Activated CD8-positive, alpha-beta T cell treated with anti-CD3 and anti-CD28 coated beads, Interleukin-2, amount 10 ng/mL, durations not matched to agents 7 days and 5 days (primary cell): ENCODE measurements at places on chromosomes 2 and 18.

GRCh38 chr2:135849087-135849486, 12.1 kb upstream of the LCT start:
- no peaks in the 10 kb centered on the region for H3K27me3 ChIP-seq
- H3K27ac ChIP-seq: peak overlapping the region; percentile 56
- no peak overlapping the region for H3K4me3 ChIP-seq
- no peak for DNase-seq
- peaks cover 68% of the 10 kb centered on the region for H3K36me3 ChIP-seq

GRCh38 chr2:95024960-95025405, 525 bp upstream of the MAL start:
- DNase-seq: peak; percentile 37
- H3K4me3 ChIP-seq: peak overlapping the region; percentile 81
- peaks cover 45% of the 10 kb centered on the region for H3K36me3 ChIP-seq
- H3K27ac ChIP-seq: peak overlapping the region; percentile 76
- peaks cover 70% of the 10 kb centered on the region for H3K4me1 ChIP-seq

GRCh38 chr2:2188344-2188920, 142.6 kb downstream of the MYT1L start:
- no peak for DNase-seq
- no peak overlapping the region for H3K27ac ChIP-seq
- H3K27me3 ChIP-seq: no peaks in the 10 kb centered on the region
- H3K36me3 ChIP-seq: no peaks in the 10 kb centered on the region

DNA sequence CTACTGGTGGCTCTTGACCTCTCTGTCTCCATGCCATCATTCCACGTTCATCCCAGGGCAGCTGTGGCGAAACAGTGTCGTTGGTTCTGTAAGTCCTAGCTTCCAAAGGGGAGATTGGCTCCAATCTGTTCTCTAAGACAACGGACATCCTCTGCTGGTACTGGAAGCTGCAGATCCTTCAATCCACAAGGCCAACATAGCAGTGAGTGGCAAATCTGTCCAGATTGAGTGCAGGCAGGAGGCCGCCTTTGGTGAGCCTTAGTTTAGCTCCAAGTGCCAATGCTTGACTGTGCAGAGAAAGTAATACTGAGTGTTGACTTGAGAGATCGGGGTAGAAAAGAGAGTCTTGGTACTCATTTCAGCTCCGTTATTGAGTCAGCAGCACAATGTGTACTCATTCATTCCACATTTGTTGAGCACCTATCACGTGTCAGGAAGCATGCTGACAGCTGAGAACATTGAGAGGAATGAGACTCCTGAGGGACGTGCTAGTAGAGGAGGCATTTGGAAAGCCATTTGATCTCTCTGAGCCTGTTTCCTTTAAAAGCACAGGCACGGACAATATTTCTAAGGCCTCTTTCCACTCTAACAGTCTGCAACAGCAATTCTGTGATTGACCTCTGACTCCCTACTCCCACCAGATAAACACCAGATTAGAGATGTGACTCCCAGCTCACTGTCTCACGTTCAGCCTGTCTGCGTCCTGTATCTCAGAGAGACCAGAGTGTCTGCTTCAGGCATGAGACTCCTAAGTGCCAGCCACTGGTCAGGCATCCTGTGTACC, 306.0 kb downstream of the CLIP4 start:
- peaks cover 10% of the 10 kb centered on the region for H3K27me3 ChIP-seq
- no peaks in the 10 kb centered on the region for H3K4me1 ChIP-seq
- no peak overlapping the region for H3K4me3 ChIP-seq
- H3K36me3 ChIP-seq: no peaks in the 10 kb centered on the region
- H3K27ac ChIP-seq: no peak overlapping the region
- DNase-seq: no peak

DNA sequence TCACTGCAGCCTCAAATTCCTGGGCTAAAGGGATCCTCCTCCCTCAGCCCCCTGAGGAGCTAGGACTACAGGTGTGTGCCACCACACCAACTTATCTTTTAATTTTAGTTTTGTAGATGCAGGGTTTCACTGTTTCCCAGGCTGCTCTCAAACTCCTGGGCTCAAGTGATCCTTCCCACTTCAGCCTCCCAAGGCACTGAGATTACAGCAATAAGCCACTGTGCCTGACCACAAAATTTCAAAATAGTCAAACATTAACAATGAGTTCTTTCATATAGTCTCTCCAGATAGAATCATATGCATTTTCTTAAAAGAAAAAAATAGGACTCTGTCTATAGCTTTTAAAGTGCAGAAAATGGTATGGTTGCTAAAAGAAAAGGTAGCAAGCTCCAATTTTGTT, 24.9 kb upstream of the PID1 start:
- no peak overlapping the region for H3K4me3 ChIP-seq
- no peaks in the 10 kb centered on the region for H3K4me1 ChIP-seq
- DNase-seq: no peak
- H3K27ac ChIP-seq: no peak overlapping the region
- no peaks in the 10 kb centered on the region for H3K36me3 ChIP-seq

DNA sequence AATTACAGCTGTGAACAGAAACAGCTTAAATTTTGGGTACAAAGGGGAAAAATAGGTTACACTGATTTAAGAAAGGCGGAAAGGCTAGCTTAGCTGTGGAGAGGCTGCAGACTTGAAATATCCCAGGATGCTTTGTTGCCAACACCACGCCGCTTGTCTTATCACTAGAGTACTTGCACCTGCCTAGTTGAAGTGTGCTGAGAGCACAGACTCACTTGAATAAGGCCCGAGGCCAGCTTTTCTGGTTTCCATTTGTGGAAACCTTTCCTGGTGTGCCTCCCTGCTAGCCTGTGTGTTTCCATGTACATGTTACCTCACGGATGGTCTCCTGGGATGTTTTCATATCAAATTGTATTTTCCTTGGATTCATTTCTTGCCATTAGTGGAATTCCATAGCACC, 3.2 kb downstream of the CABLES1 start:
- no peak overlapping the region for H3K4me3 ChIP-seq
- DNase-seq: no peak
- peaks cover 45% of the 10 kb centered on the region for H3K4me1 ChIP-seq
- H3K27ac ChIP-seq: no peak overlapping the region

GRCh38 chr18:68739462-68739861, 24.6 kb upstream of the TMX3 start:
- H3K36me3 ChIP-seq: no peaks in the 10 kb centered on the region
- H3K27ac ChIP-seq: no peak overlapping the region
- DNase-seq: no peak
- no peak overlapping the region for H3K4me3 ChIP-seq
- H3K4me1 ChIP-seq: no peaks in the 10 kb centered on the region

DNA sequence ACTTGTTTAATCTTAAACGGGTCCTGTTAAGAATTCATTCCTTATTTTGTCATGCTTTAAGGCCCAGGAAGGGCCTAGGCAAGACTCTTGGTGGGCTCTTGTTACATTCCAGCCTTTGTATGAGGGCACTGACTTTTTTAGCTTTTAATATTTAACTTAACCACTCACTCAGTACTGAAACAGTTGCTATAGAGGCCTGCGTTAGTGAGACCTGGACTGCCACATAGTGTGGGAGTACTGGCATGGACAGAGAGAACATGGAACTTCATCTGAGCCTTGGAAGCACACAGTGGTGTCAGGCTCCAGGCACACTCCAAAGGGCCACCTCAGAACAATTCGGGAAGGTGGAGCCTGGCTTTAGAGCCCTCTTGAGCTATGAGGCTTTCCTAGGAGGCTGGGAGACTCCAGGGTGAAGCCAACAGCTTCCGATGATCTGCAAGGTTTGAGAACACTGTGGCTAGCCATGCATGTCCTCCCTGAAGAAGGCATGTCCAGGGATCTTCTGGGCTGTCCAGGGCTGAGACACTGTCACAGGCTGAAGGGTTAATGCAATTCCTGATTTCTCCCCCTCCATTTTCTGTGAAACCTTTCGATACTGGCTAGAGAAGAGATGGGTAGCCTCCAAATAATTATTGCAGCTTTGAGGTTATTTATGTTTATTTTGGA, 155.4 kb upstream of the ACAA2 start:
- peaks cover 14% of the 10 kb centered on the region for H3K27me3 ChIP-seq
- no peak overlapping the region for H3K4me3 ChIP-seq
- peaks cover 3% of the 10 kb centered on the region for H3K4me1 ChIP-seq
- DNase-seq: no peak

DNA sequence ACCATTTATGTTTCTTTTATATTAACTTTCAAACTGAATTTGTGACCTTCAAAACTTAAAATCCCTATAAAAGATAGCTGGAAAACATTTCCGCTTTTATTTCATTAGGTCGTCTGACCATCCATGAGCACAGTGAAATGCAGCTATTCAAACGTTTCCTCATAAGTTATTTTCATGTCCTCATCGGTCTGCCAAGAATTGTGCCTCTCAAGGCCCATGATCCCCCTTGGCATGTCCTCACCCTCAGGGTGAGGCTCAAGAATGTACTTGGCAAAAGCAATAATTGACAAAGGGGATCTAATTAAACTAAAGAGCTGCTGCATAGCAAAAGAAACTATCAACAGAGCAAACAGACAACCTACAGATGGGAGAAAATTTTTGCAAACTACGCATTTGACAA, 12.4 kb downstream of the SLC66A2 start:
- peaks cover 4% of the 10 kb centered on the region for H3K4me1 ChIP-seq
- no peak overlapping the region for H3K4me3 ChIP-seq
- no peak overlapping the region for H3K27ac ChIP-seq
- peaks cover 58% of the 10 kb centered on the region for H3K36me3 ChIP-seq
- DNase-seq: no peak

- DNase-seq: no peak
- no peak overlapping the region for H3K4me3 ChIP-seq
- no peaks in the 10 kb centered on the region for H3K27me3 ChIP-seq
- H3K36me3 ChIP-seq: peaks cover 9% of the 10 kb centered on the region
These were observed 178.5 kb downstream of the DIS3L2 start for GRCh38 chr2:232139786-232140562.

- H3K4me1 ChIP-seq: no peaks in the 10 kb centered on the region
- DNase-seq: no peak
- H3K27ac ChIP-seq: no peak overlapping the region
- H3K36me3 ChIP-seq: no peaks in the 10 kb centered on the region
- no peak overlapping the region for H3K4me3 ChIP-seq
- peaks cover 3% of the 10 kb centered on the region for H3K27me3 ChIP-seq
These were observed 144.9 kb upstream of the TWIST2 start for GRCh38 chr2:238703053-238703415.

GRCh38 chr2:60259781-60260180, 293.7 kb downstream of the BCL11A start:
- H3K4me3 ChIP-seq: no peak overlapping the region
- no peak for DNase-seq
- H3K27ac ChIP-seq: no peak overlapping the region
- no peaks in the 10 kb centered on the region for H3K27me3 ChIP-seq
- H3K36me3 ChIP-seq: no peaks in the 10 kb centered on the region

DNA sequence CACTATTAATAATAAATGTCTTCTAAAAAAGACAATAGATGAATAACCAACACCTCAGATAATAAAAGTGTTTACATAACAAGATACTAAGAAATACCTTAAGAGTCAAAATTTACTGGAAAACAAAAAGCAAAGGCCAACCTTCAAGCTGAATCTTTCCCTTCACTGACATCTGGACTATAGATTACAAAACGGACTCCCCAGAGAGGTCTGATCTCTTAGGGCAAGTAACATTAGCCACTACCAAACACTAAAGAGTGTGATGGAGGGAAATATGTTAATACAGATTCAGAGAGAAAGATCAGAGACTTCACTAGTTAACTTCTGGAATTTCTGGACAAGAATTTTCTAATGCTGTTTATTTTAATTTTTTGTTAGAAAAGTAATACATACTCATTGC, 13.9 kb downstream of the CLASP1 start:
- DNase-seq: no peak
- no peak overlapping the region for H3K4me3 ChIP-seq
- H3K36me3 ChIP-seq: peaks cover 25% of the 10 kb centered on the region
- H3K4me1 ChIP-seq: peaks cover 27% of the 10 kb centered on the region
- H3K27me3 ChIP-seq: no peaks in the 10 kb centered on the region

DNA sequence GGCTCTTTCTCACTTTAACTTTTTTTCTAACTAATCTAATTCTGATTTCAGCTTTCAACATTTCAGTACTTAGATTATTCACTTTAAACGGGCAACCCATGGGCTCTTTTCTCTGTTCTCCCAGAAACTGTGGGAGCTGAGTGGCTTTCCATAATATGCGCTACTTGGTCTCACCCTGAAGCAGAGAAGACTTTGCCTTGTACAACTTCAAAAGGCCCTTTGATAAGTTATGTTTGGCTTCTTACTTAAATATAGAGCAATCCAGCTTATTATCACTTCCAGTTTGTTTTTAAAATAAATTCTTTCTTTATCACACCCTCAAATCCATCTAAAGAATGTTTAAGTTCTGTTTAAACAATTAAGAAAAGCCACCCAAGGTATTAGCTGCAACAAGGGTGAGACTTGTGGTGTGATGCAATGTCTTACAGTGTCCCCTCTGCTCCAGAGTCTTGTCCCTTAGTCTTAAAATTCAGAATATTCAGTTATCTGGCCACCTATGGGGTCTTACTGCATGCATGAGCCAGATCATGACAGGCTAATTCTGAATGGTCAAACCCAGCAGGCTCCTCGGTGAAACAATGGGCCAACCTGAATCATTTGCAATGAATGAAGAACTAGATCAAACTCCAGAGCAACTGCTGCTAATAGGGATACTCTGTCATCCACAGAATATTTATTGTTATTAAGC, 38.8 kb downstream of the GCG start:
- peaks cover 19% of the 10 kb centered on the region for H3K36me3 ChIP-seq
- no peaks in the 10 kb centered on the region for H3K27me3 ChIP-seq
- peaks cover 18% of the 10 kb centered on the region for H3K4me1 ChIP-seq
- H3K27ac ChIP-seq: no peak overlapping the region
- no peak overlapping the region for H3K4me3 ChIP-seq
- no peak for DNase-seq
